ENCODE measurements at places on chromosomes 4 and X.

DNA sequence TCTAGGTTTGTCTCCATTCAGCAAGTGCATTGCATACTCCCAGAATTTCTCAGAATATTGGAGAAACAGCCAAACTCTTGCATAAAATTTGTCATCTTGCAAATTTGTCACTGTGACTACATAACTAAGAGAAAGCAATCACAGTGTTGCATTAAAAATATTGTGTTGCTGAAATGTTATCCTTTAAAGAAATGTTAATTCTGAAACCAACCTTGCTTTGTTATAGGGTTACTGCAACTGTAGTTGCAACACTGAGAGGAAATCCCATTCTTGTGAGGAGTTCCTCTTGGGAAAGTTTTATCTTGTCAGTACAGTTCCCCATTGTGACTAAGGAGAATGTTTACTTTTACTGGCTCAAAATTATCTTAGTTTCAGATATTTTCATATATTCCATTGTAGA is 20.9 kb downstream of the CYBB start:
- DNase-seq = no peak

GRCh38 chr4:152655272-152656129 is 24.3 kb downstream of the TMEM154 start:
- DNase-seq = no peak

DNA sequence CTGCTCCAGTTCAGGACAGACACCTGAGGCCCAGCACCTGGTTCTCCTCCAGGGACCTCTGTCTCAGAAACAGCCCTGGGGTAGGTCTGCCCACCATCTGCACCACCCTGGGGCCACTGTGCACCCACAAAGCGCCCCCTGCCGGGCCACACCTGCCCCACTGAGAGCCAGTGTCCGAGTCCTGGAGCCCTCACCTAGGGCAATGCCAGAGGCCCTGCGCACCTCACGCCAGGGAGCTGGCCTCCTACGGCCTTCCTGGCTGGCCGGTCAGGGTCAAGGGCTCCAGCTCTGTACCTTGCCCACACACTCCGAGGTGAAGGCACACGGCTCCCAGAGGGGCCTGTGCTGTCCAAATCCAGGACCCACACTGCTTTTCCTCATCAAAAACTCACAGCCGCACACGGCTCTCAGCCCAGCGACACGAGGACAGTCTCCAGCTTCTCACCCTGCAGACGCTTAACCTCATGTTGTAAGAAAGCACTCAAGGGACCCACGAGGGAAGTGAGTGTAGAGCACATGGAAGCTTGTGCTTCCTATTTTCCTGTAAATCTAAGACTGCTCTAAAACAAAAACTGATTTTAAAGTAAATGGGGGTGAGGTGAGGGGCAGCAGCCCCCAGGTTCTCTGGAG is 5.4 kb downstream of the CTBP1 start:
- DNase-seq = no peak

- DNase-seq = no peak
Observed at GRCh38 chr4:153221783-153222706, 17.8 kb downstream of the TRIM2 start.

DNA sequence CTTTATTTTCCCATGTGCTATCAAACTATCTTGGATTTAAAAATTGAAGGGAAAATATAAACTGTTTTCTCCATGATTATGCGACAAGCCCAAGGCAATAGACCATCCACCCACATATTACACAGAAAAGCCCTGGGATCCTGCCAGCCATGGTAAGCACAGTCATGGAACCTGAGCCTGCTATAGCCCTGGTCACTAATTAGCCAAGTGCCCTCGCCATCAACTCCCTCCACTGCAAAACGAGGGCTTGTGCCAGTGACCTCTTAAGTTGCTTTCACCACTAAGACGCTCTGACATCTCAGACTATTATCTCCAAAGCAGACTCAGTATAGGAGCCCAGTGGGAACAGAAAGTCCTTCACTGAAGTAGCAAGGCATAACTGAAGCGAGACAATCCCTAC is 69.2 kb downstream of the NLGN4X start:
- DNase-seq = no peak

DNA sequence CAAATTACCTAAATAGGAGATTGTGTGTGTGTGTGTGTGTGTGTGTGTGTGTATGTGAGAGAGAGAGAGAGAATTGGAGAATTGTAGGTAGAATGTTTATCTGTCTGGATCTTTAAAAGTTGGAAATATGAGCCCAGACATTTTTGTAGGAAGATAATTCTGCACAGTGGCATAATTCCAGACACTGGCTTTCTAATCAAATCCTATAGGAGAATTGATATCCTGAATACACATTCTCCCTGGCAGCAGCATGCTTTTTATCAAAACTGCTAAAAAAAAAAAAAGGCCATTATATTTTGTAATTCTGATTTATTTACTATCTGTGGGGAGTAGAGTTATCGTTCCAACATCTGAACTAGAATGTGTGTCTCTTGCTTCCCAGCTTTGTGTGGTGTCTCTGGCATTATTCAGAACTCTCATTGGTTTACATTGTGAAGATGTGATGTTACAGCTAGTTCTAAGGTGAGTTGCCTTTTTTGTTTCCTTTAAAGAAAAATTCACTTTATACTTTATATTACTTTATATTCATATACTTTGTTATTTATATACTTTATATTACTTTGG is 122.4 kb downstream of the GATB start:
- DNase-seq = no peak
